ENCODE measurements at places on chromosomes 16 and 17.

- DNase-seq = no peak
These were observed 70.2 kb downstream of the PARN start for GRCh38 chr16:14559809-14560241.

DNA sequence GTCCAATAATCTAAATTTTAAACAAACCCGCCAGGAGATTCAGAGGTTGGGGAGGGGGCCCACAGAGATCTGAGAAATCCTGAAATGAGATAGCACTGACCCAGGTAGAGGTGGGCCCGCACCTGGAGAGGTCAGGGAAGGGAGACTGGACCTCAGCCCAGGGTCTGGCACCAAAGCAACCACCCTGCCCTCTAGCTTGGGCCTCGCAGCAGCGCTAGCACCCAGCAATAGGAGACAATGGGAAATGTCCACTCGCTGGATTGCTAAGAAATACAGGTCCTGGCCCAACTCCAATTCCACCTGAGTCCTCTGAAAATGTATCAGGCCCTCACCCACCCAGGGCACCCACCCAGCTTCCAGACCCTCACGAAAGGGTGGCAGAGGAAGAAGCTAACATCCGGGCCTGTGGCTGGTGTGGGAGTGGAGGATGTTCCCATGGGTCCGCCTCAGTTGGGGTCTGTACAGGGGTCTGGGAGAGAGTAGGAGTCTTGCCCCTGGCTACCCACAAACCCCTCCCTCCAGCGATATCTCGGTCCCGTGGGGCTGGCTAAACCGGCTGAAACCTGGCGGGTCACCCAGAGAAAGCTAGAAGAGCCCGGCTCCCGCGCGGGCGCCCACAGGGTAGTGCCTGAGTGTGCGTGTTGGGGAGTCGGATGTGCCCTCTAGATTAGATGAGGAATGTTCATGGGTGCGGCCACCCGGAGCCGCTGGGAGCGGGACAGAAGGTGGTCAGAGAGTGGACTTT lies 1.1 kb downstream of the PLLP start:
- no peak for DNase-seq

DNA sequence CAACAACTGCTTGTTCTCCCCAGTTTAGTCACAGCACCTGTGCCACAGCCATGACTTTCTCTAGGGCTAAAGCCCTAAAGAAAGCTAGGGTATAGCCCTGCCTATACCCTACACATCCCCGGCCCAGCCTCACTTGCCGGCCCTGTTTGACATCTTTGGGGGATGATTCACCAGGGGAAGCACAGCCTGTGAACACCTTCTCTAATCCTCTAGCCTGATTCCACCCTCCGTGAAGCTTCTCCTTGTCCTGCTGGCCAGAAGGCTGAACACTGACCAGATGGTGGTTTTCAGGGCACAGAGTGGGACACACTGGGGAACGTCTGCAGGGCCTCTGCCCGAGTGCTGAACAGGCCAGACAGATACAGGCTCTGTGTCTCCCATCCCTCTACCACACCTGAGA lies 6.0 kb downstream of the CLEC16A start:
- no peak for DNase-seq

GRCh38 chr16:89436366-89436765 lies 54.0 kb downstream of the ANKRD11 start:
- no peak for DNase-seq

- DNase-seq = no peak
These were observed 34.1 kb upstream of the ENPP7 start for GRCh38 chr17:79696610-79696982.

DNA sequence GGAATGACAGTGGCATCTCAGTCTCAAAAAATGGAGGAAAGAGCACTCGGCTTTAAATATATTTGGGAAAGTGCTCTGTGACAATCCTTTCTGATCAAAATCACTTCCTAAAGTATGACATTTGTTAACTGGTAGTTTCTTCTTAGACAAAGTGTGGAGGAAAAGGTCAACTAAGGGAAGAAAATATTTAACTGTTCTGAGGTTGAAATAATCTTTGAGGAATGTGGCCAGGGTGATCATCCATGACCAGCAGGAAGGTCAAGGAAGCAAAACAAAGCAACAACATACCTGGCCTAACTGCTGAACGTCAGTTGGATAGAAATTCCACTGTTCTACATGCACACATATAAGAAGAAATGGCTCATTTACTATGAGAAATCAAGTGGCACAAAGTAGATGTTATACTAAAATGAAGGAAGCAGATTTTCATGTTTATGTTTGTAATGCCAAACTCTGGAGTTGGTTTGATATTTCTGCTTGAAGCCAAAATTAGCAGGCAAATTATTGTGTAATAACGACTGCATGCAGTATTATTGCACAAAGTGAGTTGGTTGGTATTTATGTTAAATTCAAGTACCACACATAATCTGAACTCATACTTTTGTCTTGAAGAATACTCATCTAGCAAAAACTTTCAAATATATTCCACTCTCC lies 87.3 kb upstream of the CORO6 start:
- no peak for DNase-seq

DNA sequence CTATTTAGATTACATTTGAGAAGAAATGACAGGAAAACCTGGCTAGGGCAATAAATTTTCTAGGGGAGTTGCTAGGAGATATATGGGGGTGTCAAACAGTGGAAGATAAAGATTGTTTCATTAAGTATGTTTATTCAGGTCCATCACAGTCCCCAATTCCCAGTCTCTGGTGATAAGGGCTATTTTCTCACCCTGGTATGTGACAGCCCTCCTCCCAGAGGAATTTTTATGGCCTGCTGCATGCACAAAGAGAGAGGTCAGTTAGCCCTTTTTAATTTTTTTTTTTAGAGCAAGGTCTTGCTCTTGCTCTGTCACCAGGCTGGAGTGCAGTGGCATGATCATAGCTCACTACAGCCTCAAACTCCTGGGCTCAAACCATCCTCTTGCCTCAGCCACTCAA lies 53.6 kb upstream of the ATF7IP2 start:
- no peak for DNase-seq

DNA sequence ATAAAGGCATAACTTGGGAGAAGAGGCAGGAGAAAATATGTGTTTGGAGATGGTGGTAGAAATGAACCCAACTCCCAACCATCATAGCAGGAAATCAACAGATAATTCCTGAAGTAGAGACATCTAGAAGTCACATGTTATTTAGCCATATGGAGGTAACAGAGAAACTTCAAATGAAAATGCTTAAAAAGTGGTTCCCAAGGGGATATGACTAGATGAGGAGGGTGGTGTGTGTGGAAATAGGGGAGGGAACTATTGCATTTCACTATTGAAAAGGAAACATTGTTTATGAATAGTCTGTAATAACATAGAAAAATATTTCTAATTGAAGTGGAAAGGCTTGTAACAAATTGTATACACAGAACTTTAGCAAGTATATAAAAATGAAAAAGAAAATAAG lies 412.0 kb downstream of the SHISA9 start:
- DNase-seq = no peak

GRCh38 chr16:14449334-14449733 lies 180.7 kb downstream of the PARN start:
- no peak for DNase-seq

DNA sequence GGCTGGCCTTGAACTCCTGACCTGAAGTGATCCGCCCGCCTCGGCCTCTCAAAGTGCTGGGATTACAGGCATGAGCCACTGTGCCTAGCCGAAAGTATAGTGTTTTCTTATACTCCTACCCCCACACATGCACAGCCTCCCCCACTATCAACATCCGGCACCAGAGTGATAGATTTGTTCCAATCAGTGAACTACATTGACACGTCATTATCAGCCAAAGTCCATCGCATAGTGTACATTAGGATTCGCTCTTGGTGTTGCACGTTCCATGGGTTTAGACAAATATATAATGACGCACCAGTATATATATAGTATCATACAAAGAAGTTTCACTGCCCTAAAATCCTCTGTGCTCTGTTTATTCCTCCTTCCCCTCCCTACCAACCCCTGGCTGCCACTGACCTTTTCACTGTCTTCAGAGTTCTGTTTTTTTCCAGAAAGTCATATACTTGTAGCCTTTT lies 11.9 kb upstream of the TM4SF5 start:
- no peak for DNase-seq

DNA sequence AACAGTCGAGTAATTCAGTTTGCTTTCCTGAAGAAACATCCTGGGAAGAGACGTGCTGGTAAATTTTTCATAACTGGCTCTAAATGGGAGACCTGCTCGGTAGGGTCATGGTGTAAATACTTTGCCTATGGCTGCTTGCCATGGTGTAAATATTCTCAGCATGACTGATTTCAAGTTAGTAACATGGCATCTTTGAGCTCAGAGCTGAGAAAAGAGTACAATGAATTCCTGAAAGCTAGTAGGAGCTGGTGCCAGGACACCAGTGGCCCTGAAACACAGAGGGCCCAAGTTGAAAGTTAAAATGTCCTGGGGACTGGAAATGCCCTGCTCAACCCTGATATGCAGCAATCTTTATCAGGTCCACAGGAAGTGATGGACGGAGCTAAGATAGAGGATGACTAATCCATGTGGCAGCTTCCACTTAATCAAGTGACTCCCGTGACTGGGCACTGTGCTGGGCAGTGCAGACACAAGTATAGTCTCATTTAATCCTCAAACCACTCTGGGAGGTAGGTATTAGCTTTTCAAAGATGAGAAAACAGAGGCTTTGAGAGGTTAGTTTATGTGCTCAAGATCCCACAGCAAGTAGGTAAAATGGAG lies 130.1 kb upstream of the ADAMTS18 start:
- no peak for DNase-seq

DNA sequence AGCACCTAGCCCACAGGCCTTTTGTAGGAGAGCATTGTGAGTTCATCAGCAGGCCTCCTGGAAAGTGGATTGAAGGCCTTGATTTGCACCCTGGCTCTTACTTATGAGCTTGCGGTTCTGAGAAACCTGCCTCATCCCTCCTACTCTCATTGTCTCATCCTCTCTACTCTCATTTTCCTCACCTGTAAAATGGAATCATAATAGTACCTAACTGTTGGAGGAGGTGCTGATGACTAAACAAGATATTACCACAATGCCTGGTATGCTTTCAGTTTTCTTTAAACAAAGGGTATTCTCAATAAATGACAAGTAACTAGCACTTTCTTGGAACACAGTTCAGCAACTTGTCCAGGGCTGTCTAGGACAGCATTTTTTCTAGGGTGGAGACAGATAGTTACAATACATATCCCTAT lies 243.1 kb upstream of the MAF start:
- no peak for DNase-seq

DNA sequence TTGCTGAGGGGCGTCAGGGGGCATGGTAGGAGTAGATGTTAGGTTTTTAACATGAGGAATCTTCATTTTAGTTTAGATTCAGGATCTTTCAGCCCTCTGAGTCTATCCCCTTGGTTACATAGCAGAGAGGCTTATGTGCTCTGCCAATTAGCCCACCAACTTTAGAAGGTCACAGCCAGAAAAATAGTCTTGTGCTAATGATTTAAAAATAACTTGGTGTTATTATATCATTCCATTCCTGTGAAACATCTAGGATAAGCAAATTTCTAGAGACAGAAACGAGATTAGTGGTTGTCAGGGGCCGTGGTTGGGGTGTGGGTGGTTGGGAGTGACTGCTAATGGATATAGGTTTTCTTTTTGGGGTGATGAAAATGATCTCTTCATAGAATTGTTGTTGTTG lies 183.7 kb downstream of the SNX29 start:
- no peak for DNase-seq
